ENCODE measurements at places on chromosomes 13 and 19.

DNA sequence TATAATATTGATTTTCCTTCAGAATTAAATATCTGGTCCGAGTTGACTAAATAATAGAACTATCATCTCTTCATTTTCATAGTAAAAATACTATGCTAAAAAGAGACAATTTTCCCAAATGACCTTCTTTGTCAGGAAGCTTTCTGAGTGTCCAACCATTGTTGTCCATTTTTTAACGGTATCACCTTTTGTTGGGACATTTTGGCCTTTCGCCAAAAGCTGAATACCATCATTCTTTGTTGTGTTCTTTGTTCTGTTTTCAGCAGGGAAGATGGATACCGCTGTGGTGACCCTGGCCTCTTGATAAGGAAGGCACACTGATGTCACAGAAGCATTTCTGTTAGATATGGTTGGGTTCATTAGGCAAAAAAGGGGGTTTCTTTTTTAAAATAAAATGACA lies 654.4 kb upstream of the GPC6 start:
- DNase-seq: no peak

DNA sequence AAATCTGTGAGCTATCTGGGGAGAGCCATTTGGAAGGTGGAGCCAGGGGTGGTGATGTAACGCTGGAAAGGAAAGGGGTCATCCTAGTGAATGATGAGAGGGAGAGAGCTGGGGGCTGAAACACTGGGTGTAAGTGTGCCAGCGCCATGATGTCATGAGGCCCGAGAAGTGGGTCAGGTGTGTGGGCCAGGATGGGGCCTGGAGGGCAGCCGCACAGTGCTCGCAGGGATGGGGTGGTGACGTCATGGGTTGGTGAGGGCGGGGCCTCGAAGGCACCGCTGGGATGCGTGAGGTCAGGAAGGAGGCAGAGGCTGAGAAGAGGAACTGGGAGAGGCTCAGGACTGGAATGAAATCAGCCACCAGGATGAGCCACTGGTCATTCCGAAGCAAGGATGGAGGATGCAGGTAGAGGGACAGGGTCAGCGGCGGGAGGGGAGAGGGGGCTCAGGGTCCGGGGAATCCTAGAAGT lies 4.4 kb downstream of the CCDC61 start:
- no peak for DNase-seq

DNA sequence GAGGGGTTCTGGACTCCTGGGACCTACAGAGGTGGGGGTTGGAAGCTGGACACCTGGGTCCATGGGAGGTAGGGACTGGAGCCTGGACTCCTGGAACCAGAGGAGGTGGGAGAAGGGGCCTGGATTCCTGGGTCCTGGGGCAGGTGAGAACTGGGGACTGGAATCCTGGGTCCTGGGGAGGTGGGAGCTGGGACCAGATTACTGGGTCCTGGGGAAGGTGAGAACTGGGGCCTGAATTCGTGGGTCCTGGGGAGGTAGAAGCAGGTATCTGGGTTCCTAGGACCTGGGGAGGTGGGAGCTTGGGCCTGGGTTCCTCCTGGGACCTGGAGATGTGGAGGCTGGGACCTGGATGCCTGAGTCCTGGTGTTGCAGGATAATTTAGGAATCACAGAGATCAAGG lies 653 bp downstream of the CLEC4M start:
- DNase-seq: no peak

GRCh38 chr13:111275995-111276618 lies 44.3 kb upstream of the TEX29 start:
- DNase-seq: no peak

DNA sequence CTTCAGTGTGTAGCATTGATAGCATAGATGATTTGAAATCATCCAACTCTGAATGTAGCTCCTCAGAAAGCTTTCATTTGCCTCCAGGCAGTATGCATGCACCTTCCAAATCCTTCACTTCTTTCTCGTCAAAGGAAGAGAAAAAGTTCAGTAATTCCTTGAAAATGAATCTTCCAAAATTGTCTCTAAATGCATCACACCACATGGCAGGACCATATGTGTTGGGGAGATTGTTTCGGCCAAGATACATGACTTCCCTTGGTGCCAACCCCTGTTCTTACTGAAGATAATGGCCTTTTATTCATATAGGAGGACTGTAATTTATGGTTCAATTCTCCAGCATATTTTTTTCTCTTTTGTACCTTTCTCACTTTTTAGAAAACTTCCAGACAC lies 315.6 kb upstream of the SPRY2 start:
- DNase-seq: no peak

DNA sequence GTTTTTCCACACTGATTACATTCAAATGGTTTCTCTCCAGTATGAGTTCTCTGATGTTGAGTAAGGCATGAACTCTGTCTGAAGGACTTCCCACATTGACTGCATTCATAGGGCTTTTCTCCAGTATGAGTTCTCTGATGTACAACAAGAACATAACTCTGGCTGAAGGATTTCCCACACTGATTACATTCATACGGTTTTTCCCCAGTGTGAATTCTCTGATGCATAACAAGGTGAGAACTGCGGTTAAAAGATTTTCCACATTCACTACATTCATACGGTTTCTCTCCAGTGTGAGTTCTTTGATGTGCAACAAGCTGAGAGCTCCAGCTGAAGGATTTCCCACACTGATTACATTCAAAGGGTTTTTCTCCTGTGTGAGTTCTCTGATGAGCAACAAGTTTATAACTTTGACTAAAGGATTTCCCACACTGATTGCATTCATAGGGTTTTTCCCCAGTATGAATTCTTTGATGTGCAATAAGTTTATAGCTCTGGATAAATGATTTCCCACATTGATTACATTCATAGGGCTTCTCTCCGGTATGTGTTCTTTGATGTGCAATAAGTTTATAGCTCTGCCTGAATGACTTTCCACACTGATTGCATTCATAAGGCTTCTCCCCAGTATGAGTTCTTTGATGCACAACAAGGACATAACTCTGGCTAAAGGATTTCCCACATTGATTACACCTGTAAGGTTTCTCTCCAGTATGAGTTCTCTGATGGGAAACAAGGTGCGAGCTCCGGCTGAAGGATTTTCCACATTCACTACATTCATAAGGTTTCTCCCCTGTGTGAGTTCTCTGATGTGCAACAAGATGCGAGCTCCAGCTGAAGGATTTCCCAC lies 23.5 kb downstream of the ZNF180 start:
- no peak for DNase-seq

DNA sequence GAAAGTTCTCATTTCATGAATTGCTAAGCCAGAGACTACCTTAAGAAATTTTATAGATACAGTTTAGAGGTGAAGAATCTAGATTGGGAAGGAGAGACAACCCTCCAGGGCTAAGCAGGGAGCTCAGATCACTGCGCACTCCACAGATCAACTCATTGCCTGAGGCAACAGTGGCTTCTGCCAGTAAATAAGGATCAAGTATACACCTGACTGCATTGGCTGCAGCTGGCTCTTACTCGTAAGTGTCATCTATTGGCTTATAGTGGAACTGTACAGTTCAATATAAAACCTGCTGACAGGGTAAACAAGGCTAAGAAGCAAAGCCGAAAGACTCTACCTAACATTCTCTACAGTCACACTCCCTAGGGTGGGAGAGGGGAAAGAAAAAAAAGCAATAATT lies 18.0 kb upstream of the C1QTNF9B start:
- DNase-seq: peak; percentile 51

GRCh38 chr13:44974056-44974793 lies 15.0 kb downstream of the NUFIP1 start:
- no peak for DNase-seq

DNA sequence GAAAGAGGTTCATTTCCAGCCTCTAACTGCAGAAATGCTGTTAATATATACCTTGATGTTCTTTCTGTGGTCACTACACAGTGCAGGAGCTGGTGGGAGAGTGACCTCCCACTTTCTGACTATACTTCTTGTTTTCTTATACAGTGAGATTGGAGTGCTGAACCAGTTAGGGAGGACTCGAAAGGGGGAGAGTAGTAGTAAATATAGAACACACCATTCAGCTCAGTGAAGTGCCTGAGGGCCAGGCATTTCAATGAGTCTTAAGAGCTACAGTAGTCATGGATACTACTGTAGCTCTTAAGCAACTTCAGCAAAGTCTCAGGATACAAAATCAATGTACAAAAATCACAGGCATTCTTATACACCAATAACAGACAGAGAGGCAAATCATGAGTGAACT lies 372.9 kb downstream of the MTUS2 start:
- DNase-seq: no peak

DNA sequence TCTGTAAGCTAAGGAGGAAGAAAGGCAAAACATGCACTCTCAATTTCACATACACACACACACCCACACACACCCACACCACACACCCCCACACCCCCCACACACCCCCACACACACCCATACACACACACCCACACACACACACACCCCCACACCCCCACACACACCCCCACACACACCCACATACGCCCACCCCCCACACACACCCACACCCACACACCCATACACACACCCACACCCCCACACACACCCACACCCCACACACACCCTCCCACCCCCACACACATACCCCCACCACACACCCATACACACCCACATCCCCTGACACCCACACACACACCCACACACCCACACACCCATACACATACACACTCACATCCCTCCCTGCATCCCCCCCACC lies 276.1 kb downstream of the ABCC4 start:
- DNase-seq: no peak

DNA sequence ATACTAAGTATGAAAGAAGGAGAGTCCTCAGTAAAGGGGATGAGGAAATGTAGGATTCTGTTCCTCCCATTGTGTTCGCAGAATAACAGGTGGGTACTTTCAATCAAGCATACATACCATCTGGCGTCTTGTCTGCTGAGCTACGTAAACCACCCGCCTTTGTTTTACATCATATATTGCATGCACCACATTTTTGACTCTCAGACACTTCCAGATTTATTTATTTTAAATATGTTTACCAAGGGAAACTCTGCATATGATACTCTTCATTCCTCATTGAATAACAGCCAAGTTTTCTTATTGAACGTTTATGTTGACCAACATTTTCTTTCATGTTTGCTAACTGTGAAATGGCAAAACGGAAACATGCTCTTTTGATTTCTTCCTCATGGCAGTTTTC lies 174.1 kb downstream of the FGF14 start:
- DNase-seq: peak; percentile 2

DNA sequence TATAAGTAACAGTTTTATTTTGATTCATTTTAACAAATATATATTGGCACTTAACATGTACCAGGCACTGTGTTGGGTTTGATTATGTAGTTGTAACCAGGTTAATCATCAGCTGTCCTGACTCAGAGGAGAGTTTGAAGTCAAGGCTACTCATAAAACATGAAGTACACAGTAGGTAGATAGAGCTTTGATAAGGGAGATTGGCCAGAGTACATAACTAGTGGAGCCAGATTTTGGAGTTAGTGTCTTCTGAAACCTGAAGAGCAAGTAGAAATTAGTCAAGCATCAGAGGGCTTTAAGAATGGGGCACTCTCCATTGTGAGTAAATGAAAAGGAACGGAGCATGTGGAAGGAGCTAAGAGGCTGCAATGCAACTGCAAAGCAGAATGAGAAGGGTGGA lies 333.9 kb downstream of the RFC3 start:
- no peak for DNase-seq

- no peak for DNase-seq
Observed at GRCh38 chr13:111022241-111022640, 92.9 kb upstream of the ARHGEF7 start.

DNA sequence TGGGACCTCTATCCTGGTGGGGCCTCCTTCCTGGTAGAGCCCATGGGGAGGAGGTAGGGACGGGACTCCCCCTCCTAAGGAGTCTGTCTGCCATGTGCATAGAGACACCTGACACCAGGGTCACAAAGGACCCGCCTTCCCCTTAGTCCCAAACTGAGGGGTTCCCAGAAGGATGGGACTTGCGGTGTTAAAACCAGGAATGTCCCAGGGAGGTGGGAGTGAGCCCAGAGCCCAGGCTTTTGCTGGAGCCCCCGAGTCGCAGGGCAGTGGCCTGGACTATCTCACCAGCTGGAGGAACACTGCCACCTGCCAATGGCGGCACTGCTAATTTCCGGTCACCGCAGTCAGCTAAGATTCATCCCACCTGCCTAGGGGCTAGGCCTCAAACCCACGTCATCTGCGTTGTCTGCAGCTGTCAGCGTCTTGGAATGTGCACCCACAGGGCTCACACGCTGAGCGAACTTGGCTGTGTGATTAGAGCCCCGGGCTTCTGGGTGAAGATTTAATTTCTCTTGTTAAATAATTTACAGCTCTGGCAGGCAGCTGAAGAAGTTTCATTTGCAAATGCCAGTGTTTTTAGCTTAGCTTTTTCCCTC lies 31.9 kb upstream of the ATP11A start:
- DNase-seq: no peak

DNA sequence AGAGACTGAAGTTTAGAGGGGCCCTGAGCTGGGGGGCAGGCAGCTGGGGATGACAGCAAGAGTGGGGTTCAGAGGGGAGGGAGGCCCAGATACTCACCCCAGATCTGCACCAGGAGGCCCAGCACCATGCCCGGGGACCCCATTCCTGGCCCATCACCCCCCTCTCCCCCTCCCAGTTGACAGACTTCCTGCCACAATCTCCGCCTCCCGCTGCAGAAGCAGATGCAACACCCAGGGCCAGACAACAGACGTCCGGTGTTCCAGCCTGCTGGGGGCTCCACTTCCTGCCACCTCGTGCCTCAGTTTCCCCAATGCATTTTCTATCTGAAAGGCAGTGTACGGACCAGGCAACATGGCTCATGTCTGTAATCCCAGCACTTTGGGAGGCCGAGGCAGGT lies at the start of gene TMIGD2:
TMIGD2 (minus strand) TSS at position 147 of the 398 bp plus-strand sequence; CDS start at position 143, 4 bp downstream.
- DNase-seq: no peak

GRCh38 chr19:5138606-5139582 lies 170.0 kb downstream of the KDM4B start:
- DNase-seq: no peak

DNA sequence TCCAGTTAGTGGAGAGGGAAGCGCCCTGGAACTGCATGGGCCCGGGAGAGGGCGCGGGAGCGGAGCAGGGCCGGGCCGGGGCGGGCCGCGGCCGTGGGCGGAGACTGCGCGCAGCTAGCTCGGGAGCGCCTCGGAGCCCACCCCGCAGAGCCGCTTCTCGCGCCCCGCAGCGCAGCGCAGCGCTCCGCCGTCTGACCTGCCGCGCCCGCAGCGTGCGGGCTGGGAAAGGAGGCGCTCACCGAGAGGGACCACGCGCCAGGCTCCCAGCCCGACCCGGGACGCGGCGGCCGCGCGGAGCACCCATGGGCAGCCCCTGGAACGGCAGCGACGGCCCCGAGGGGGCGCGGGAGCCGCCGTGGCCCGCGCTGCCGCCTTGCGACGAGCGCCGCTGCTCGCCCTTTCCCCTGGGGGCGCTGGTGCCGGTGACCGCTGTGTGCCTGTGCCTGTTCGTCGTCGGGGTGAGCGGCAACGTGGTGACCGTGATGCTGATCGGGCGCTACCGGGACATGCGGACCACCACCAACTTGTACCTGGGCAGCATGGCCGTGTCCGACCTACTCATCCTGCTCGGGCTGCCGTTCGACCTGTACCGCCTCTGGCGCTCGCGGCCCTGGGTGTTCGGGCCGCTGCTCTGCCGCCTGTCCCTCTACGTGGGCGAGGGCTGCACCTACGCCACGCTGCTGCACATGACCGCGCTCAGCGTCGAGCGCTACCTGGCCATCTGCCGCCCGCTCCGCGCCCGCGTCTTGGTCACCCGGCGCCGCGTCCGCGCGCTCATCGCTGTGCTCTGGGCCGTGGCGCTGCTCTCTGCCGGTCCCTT lies at the start of gene MLNR:
MLNR (plus strand) TSS at position 303 of the 820 bp plus-strand sequence; CDS start at position 303, 0 bp downstream.
- no peak for DNase-seq

GRCh38 chr13:47218611-47219010 lies 321.8 kb upstream of the HTR2A start:
- no peak for DNase-seq

- no peak for DNase-seq
Observed at GRCh38 chr13:112238436-112238995, 137.6 kb upstream of the SPACA7 start.

GRCh38 chr19:47112997-47113849 lies at the start of gene ZC3H4:
Gene ZC3H4, minus strand, starts transcription at chr19:47113776. Its CDS starts 1,192 bp downstream, at chr19:47112584.
- peak; percentile 97 for DNase-seq

Data from NCI-H1092 (cell line).